Colonic mucosa (tissue), 4 donors: ENCODE measurements at places on chromosomes 2 and 18. TPM values are rescaled to one million over a fixed set of nuclear protein-coding genes. Genes with fewer than 3 reads are reported as not detected.

GRCh38 chr2:42340045-42340937 is 20.7 kb downstream of the COX7A2L start:
- DNase-seq = no peak

- DNase-seq = no peak
Measured at GRCh38 chr2:110853948-110854347, 121.6 kb downstream of the ACOXL start.

DNA sequence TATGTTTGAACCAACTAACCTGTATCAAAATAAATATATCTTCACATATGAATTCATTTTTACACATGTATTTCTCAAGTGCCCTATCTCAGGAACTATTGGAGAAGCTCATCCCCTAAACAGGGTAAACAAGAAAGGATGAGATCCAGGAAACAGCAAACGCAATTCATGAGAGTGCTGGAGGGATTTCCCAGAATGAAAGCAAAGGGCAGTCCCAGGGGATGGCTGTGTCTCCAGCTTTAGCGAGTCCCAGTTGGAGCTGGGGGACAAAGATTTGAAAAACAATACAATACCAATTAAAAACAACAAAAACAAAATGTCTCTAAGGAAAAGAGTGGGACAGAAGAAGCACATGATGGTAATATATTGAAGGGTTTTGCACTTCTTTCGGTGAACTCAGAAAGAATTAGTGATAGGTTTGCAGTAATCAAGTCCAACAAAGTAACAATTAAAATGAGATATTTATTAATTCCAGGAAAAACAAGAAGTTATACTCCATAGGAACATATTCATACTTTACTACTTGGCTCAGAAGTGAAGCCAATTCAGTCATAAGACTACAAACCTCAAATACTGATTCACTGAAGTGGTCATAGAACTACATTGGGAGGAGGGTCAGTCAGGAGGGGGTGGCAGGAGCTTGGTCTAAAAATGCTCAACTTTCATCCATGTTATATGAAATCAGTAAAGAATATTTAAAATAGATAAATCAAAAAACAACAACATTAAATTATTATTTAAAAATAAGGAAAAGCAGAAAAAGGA is 73.1 kb upstream of the PDE1A start:
- DNase-seq = no peak

GRCh38 chr2:84972932-84973331 is 2.0 kb downstream of the KCMF1 start:
- DNase-seq = no peak

GRCh38 chr2:192082121-192082520 is 112.6 kb downstream of the TMEFF2 start:
- no peak for DNase-seq

DNA sequence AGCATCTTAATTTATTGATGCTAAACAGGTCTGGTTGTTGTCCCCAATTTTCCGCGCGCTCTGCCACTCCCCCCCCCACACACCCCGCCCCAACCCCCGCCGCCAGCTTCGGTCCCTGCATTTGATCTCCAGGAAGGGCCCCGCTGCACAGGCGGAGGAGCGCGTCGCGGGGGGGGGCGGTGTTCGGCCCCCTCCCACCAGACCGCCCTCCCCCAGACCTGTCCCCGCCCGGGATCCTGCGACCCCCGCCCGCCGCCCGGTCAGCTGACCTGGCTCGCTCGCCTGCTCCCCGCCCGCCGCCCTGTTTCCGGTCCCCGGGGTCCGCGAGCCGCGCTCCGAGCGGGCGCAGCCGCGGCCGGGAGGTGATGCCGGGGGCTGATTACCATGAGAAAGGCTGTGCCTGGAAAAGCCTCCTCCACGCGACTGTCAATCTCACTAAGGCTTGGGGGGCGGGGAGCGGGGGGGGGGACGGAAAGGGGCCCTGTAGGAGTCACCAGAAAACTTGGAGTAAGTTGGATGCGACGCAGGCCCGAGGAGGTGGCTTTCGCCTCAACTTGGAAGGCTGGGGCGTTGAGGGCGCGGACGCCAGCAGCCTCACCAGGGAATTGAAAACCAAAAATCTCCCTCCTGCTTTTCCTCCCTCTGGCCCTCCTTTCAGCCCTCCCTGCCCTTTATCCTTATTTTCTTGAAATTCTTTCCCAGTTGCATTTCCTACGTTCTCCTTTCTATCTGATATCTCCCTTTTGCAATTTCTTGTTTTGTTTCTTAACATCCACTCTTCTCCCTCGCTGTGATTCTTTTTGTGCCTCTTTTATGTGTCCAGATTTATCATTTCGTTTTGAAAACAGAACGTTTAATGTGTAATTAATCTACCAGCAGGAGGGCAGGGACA is 4.4 kb upstream of the ZEB2 start:
- DNase-seq = no peak

DNA sequence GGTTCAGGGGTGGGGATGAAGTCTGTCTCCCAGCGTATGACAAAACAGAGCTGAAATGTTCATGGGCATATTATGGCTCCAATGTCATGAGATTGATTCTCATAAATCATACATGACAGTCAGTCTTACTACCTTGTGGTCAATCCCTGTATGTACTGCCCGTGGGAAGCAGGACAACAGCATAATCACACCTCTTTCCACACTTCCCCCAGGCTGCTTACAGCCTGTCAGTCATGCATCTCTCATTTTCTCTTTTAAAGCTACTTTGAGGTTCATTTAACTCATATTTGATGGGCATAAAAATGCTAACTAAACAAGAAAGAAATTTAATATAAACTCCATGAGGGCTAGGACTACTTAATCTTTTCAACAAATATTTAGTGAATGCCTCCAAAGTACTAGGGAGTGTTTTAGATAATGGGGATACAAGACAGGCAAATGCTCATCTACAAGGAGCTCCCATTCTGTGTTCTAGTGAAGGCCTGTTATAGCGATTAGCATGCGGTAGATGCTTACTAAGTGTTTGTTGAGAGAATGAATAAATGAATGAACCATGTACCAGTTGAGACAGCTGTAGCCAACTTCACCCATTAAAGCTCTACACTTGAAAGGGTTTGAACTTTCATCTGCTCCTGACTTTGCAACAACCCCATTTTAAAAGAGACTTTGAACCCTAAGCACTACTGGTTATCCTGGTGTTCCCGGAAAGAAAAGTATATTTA is 89.1 kb downstream of the ALPK2 start:
- no peak for DNase-seq

- DNase-seq = no peak
Measured at GRCh38 chr18:3066341-3067110, 53.6 kb upstream of the LPIN2 start.

DNA sequence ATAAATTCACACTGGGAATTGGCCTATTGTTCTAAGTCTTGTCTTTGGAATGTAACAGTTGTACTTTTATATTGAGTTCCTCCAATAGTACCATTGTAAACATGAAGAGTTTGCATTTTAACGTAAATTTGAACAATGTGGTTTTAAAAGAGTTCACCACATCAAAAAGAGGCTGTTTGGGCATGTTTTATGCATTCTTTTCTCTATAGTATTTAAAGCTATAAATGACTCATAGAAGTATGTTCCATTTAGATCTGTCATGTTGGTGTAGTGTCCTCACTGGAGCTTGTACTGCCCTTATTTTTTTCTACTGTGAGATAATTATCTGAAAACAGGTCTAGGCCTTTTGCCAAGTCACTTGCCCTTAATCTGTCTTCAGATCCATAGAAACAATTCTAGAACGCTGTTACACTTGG is 141.9 kb downstream of the RHBDD1 start:
- DNase-seq = no peak

- no peak for DNase-seq
Measured at GRCh38 chr2:8096484-8096883, 585.4 kb upstream of the ID2 start.

GRCh38 chr2:167209784-167210183 is 321.5 kb downstream of the XIRP2 start:
- DNase-seq = no peak

GRCh38 chr18:60180671-60181070 is 191.9 kb downstream of the MC4R start:
- DNase-seq = no peak

DNA sequence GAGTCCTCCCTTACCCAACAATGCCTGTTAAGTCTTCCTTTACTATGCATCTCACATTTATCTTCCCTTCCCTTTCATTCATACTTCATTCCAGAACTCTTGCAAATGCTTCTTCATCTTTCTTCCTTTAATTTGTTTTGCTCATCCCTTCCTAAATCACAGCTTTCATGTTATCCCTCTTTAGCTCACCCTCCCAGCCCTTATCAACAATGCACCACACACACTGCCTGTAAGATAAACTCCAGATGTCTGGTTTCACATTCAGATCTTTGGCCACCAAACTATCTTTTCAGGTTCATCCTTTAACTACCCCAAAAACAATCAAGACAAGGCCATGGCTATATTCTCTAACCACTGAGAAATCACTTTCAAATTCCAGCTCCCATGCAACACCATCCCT is 3.4 kb downstream of the CCDC93 start:
- DNase-seq = no peak

- no peak for DNase-seq
Measured at GRCh38 chr18:59006461-59007067, 133.1 kb upstream of the SEC11C start.

GRCh38 chr2:148989882-148990493 is 48.5 kb upstream of the LYPD6B start:
- DNase-seq = peak; percentile 67

DNA sequence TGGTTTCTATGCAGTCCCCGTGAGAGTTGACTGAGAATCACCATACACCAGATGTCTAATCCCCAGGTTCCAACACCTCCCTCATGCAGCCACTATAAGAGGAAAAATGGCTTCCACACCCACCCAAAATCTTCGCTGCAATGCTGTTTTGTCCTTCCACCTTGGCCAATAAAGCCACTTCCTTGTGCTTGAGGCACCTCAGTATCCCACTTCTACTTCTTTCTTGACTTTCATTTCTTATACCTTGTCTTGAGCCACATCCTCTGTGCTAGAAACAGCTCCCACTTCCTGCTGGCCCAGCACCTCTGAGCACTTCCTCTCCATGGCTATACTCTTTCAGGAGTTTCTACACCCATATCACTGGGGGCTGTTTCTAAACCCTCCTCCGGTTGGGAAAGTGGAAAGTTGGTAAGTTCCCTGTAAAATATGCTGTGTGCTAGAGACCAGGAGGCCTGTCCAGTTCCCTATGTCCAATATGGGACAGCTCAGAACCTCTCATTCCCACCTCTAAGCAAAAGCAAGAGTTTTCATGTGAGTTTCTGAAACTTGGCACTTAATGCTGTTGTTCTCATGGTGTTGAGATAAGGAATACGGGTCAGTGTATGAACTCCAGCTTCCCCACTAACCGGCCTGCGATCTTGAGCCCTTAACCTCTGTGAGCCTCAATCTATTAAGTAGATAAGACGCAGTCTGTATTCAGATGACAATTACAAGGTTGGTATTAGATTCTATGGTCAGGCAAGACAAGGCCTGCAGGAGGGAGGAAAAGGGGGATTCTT is 209.1 kb upstream of the ID2 start:
- no peak for DNase-seq

- no peak for DNase-seq
Measured at GRCh38 chr2:239544143-239544917, 143.5 kb upstream of the HDAC4 start.

DNA sequence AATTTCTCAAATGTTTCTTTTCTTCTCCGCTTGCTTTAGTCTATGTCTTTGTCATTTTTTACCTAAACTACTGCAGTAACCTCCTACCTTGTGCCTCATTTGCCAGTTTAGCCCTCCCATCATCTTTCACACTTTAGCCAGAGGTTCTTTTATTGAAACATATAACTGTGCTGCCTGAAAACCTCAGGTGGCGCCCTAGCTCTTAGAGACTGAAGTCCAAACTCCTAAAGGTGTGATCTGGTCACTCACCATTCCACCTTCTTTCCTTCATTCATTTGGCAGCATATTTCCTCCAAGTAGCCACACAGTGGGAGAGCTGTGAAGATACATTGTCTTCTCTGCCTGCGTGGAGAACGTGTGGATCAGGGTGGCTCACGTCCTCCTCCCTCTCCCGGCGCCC is 98.2 kb upstream of the MAPRE2 start:
- peak; percentile 48 for DNase-seq

GRCh38 chr2:100813527-100813926 is 6.4 kb upstream of the NPAS2 start:
- no peak for DNase-seq

DNA sequence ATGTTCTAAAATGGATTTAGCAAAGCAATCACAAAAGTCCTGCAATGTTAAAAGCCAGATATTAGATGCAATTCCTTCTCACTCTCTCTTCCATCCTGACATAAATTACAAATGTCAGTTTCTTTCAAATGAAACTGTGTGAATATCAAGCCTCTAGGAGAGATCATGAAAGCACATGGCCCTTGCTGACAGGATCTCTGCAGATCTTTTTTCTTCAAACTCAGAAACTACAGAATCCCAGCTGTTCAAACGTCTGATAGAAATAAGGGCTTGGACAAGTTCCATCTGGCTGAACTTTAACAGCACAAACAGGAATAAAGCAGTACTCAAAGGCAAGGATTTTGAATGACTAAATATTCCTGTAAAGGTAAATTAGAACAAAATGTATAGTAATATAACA is 47.6 kb downstream of the PDE1A start:
- no peak for DNase-seq

DNA sequence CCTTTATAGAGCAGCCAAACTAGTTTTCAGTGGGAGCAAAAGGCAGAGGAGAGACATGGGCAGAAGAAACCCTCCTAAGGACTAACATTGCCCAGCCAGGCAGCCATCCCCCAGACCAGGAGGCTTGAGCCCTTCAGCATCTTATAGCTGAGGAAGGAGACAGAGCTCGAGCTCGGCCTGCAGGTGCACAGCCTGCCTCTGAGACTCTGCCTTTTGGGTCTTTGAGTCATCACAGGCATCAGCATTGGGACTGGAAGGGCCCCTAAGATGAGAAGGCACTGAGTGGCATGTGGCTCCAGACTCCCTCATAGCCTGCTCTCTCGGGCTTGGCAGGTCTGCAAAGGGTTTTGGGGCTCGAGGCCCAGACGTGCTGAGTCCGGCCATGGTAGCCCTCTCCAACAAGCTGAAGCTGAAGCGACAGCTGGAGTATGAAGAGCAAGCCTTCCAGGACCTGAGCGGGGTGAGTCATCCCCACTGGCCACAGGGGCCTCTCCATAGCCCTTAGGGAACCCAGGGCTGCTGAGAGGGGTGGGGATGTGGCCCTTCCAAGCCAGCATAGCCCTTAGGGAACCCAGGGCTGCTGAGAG is 84.1 kb downstream of the EPAS1 start:
- DNase-seq = no peak

GRCh38 chr2:213199871-213200270 is 48.5 kb upstream of the IKZF2 start:
- DNase-seq = no peak

DNA sequence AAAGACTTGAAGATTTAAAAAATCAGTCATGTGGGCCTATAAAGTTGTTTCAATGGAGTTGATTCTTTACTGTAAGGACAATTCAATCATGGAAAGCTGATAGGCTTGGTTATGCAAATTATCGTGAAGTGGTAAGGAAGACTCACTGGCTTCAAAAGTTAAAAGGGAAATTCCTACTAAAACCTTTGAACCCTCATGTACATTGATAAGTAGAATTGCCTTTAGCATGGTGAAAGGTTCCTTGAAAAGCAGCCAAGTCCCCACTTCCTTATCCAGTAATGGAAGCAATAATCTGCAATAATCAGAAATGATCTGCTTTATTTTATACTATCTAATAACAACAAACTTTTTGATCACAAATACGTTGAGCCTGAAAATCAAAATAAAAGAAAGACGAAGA is 14.4 kb upstream of the CCL20 start:
- peak; percentile 73 for DNase-seq

The COL4A4 gene
- total RNA-seq = 0.40 TPM

The MRPL30 gene
- 25.9 TPM for total RNA-seq

The TACR1 gene
- total RNA-seq = not detected

The DNMT3A gene
- 44.5 TPM for total RNA-seq

The SCN9A gene
- total RNA-seq = 12.0 TPM

The SERPINB4 gene
- not detected for total RNA-seq

The KLHL30 gene
- 0.13 TPM for total RNA-seq

The FOXI3 gene
- total RNA-seq = not detected

The REG1B gene
- total RNA-seq = not detected
